ENCODE measurements at places on chromosomes 4 and X. TPM values are rescaled to one million over a fixed set of nuclear protein-coding genes. Genes with fewer than 3 reads are reported as not detected.

The CENPVL3 gene
- total RNA-seq, result 1.5 TPM

GRCh38 chr4:64584125-64584524 lies 174.9 kb upstream of the TECRL start:
- DNase-seq, result no peak

- DNase-seq, result peak; percentile 56
These were observed 6.7 kb upstream of the HSD17B10 start for GRCh38 chrX:53440621-53441517.

DNA sequence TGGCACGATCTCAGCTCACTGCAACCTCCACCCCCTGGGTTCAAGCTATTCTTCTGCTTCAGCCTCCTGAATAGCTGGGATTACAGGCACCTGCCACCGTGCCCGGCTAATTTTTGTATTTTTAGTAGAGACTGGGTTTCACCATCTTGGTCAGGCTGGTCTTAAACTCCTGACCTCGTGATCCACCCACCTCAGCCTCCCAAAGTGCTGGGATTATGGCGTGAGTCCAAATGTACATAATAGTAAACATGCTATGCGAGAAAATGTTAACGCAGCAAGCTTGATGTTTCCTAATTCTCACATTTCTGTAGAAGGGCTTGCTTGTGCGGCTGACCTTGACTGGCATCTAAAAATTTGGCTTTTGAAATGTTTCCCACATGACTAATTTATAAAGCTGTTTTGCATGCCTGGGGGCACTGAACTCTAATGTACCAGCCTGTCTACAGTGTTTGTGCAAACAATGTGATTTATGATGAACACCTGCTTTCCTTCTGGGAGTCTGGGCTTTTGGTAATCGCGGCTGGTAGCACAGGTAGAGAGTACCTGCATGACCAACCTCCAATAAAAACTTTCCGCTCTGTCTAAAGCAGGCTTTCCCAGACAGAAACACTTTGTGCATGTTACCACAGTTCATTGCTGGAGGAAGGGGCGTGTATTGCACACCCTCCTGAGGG lies 216.8 kb downstream of the IL15 start:
- no peak for DNase-seq

The RAI2 gene
- 0.38 TPM for total RNA-seq
